ENCODE measurements at places on chromosomes 11 and 22.

GRCh38 chr11:841981-842369, 354 bp downstream of the POLR2L start:
- no peak for DNase-seq

DNA sequence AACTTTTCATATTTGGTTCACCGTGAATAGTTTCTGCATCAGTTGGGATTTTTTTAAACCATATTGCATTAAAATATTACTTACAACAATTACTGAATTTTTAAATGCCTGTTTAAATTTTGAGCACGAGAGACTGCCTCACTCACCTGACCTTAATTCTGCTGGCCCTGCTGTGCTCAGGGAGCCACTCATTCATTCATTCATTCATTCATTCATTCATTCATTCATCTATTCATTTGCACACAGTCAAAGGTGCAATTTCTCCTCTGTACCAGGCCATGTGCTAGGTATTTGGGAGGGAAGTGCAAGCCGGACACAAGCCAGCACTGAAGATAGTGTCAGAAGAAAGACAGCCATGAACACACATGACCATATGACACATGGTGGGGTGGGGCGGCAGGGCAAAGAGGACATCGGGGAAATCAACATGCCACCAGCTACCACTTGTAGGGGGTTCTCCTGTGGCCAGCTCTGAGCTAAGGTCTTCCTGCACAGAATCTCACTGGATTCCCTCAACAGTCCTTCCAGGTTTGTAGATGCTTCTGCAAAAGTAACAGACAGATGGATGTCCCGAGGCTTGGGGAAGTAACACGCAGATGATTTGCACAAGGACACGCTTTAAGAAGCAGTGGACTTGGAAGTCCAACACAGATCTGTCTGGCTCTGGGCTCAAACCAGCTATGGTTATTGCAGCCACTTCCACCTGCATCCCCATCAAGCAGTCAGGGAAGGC, 568 bp upstream of the CSF2RB start:
- no peak for DNase-seq

GRCh38 chr11:6498121-6498520, 1.0 kb downstream of the DNHD1 start:
- DNase-seq, result no peak

DNA sequence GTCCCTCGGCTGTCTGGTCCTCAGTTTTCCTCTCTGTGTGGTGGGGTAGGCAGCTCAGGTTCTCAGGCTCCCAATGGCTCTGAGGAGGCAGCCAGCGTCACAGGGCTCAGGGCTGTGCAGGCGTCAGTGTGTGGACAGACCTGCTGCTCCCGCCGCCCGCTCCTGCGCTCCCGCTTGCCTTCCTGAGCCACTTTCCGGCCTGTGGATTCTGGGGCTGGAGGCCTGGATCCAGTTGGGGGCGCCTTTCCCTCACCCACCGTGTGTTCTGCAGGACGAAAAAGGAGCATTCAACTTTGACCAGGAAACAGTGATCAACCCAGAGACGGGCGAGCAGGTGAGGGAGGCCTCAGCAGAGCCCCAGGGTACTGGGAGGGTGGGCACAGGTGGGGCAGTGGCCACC, 14.7 kb downstream of the DPP3 start:
- no peak for DNase-seq

DNA sequence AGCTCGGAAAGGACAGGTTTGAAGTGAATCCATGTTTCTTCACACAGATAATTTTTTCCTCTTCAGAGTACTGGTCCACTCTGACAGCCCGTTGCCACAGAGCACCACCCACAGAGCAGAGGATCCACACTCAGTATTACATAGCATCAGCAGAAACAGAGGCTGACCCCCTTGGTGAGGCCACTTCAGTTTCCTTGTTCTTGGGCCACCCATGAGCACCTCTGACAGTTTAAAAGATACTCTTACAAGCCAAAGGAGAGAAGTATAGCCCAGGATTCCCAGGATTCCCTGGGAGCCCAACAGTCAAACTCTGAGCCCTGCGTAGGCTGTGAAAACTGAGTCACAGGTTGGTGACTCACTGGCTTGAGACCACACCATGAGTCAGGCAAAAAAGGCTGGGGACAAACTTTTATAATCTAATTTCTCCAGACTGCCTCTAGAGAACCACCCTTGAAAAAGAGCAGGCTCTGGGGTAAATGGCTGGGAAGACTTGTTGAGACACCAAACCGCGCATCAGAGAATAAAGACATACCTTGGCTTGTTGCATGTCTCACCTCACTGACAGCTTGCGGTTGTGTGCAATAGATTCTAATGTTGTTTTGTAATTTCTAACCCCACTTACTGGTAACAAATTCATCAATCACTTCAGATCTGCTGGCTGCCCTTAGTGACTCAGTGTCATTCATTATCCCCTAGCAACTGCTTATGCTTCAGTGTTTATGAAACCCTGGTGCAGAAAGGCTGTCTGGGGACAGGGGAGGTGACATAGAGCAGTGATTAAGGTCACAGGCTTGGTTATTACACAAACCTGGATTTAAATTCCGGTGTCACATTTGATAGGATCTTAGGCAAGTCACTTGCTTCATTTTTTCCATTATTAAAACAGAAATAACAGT, 56.9 kb upstream of the PRSS23 start:
- peak; percentile 68 for DNase-seq

GRCh38 chr11:33553486-33553885, 147.1 kb downstream of the C11orf91 start:
- no peak for DNase-seq

Data from activated CD4-positive, alpha-beta T cell treated with anti-CD3 and anti-CD28 coated beads, Interleukin-2, amount 50 U/mL, for 48 hours (primary cell).